NCI-H1092 treated with DMSO at 0.1 percent for 48 hours (cell line): ENCODE measurements at places on chromosomes 3 and 15.

DNA sequence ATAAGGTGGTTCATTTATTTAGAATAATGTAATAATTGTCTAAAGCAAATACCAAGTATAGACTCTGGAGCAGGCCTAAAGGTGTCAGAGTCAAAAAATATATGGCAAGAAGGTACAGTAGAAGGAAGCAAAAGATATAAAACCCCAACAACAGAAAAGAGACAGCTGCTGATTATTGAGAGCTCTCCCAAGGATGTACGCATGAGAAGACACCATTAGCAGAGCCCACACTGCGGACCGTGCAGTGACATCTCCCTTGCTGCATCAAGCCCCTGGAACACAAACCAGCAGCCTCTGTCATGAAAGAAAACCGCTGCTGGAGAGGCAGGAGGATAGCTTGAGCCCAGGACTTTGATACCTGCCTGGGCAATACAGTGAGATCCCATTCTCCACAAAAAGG is 18.0 kb upstream of the SLC6A20 start:
- no peak for DNase-seq

DNA sequence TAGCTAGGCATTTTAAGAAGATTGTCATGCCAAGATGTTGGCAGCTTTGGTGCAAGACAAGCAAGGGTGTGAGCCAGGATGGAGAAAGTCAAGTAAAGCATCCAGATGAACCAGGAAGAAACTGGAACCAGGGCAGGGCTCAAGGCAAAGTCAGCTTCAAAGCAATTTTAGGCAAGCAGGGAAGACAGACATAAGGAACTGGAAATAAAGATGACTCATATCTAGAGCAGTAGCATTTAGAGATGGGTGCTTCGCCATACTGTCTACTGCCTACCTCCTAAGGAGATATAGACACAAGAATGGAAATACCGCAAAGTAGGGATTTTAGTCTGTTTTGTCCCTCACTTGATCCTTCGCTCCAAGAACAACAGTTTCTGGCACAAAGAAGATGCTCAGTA is 59.9 kb downstream of the RYR3 start:
- DNase-seq, result no peak

DNA sequence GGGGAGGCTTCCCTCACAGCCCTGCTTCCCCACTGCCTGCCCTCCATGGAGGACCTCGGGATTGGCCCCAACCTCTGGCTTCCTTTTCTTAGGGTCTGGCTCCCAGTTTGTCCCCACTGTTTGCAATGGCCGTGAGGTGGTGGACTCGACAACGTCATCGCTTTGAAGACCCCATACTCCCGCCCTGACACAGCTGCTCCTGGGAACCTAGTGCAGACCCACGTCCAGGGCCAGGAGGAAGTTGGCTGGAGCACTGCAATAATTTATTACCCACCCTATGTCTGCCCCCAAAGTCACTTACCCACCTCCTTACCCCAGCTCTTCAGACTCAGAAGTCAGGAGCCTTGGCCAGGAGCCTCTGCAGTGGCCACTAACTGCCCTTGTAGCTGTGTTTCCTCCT is 11.1 kb downstream of the GRM2 start:
- no peak for DNase-seq

GRCh38 chr3:43005981-43006380 is 26.9 kb downstream of the GASK1A start:
- no peak for DNase-seq

GRCh38 chr3:169227911-169228310 is 435.6 kb downstream of the MECOM start:
- no peak for DNase-seq

DNA sequence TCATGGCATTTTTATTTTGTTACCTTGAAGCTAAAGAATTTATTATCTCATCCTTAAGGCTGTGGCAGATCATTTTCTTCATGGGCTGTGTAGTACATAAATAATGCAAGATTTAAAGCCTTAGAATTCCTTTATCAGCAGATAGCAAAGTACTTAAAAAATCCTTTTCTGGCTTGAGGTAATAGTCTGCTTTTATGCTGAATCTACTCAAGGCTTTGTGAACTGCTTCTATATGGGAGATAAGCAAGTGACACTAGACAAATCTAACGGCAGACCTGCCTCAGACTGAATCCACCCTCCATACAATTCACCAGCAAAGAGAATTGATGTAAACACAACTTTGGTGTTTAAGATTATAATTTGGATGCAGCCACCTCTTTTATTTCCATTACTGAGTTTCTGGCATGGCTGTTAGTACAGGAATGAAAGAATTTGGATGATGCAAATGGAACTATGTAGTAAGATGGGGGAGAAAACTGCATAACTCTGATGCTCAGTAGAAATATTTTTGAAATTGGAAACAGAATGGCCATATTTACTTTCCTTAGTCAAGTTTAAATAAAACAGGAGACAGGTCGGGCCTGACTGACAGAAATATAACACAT is 1121.5 kb downstream of the NAALADL2 start:
- no peak for DNase-seq

DNA sequence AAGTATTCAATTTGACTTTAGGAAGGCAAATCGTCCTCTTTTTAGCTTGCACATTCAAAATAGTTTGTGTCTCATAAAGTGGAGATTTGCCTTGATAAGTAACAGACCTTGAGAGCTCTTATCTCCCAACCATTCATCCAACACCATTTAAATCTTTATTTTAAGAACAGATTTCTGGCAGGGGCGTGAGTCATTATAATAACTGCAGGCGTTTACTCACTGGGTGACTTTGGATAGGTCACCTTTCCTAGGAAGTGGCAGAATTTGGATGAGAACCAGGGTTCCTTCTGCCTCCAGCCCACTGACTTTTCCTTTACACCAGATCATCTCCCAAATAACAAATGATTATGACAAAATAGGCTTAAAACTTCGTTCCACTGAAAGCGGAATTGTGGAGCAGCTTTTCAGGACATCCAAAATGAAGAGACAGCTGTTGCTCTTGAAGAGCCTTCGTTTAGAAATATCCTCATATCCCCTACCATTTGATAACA is 5.0 kb downstream of the LMCD1 start:
- DNase-seq, result no peak

DNA sequence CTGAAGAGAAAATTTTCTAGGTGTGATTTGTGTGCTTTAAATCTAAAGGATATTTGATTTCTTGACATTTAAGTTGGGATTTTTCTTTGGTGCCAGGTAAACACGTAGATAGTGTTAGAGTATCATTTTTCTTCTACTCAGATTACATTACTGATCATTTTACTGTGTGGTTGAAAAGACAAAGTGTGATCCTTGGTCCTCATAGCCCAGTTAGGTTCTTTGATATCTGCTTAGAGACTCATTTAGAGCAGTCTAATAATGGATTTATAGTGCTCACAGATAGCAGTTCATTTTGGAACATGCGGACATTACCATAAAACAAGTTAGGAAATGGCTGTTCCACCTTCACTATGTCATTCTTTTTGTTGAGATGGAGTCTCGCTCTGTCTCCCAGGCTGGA is 12.4 kb downstream of the ARL8B start:
- DNase-seq, result no peak
